ENCODE measurements at places on chromosomes 2 and 18.

GRCh38 chr2:219309278-219309677 is at the start of gene PTPRN:
Gene PTPRN (minus strand): TSS chr2:219309401. CDS start chr2:219309332, 69 bp downstream.
- peak; percentile 96 for DNase-seq

DNA sequence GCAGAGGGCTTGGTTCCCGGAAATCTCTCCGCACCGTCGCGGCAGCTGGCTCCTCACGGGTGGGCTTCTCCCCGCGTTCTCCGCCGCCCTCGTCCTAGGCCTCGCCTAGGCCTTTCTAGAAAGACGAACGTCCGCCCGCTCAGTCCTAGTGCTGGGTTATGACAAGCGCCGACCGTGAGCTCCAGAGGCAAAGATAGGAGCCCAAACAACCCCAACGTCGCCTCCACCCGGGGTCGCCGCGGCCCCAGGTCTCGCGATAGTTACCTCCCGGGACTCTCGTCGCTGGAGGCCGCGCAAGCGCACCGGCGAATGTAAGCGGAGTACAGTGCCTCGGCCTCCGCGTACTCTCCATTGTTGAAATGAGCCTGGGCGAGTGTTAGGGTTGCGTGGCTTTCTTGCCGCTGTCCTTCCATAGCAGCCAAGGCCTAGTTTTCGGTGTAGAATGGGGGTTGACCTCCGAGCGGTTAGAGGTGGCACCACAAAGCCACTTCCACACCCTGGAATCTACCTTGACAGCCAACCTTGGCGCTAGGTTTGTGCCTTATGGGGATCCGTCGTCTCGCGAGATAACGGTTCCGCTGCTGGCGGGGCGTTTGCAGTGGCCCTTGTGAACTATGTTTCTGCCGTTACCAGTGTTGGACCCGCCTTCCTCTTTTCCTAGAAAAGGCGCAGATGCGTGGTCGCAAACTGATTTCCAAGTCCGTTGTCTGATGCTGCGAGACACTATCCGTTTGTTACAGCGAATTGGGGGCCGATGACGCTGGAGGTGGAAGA is at the start of gene TTC32:
Gene TTC32 (minus strand): TSS at position 542 of the 774 bp plus-strand sequence. CDS start 129 bp downstream, at position 413.
- DNase-seq: peak; percentile 93

- DNase-seq: no peak
These were observed 466.7 kb upstream of the MYT1L start for GRCh38 chr2:2797797-2798196.

GRCh38 chr2:156445296-156446220 is 9.4 kb downstream of the GPD2 start:
- peak; percentile 41 for DNase-seq

GRCh38 chr2:9326975-9327374 is 96.4 kb downstream of the ITGB1BP1 start:
- DNase-seq: peak; percentile 62

DNA sequence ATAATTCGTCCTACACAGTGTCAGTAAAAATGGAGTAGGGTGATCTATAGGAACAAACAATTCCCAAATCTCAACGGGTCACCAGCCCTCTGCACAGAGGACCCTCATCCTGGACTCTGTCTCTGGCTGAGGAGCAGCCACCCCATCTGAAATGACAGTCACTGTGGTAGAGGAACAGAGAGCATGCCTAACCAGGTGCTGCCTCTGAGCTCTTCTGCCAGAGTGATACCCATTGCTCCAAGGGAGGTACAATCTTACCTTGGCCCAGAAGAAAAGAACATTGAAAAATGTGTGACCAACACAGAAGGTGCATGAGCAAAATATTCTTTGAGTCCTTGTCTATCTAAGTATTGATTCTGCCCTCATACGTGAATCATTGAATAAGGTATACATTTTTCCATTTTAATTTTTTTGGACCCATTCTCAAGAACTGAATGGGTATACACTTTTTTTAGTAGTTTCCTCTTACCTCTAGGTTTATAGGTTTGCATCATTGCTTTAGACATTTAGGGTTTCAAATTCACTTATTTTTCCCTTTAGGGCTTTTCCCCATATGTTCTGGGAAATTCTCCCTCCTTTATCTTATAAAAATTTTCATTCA is 8.7 kb downstream of the SP140 start:
- no peak for DNase-seq
